ENCODE measurements at places on chromosomes 3 and 15. TPM values are rescaled to one million over a fixed set of nuclear protein-coding genes. Genes with fewer than 3 reads are reported as not detected.

The OIP5 gene
- 15.0 TPM for total RNA-seq

The SH2D7 gene
- total RNA-seq, result not detected

The CDHR4 gene
- total RNA-seq, result 0.44 TPM

The HYAL1 gene
- total RNA-seq, result 0.44 TPM

The XIRP1 gene
- total RNA-seq, result 0.04 TPM

The CD96 gene
- 0.02 TPM for total RNA-seq

The CFAP92 gene
- not detected for total RNA-seq

The ATP2C1 gene
- 32.3 TPM for total RNA-seq

The GOLGA8R gene
- total RNA-seq, result 0.12 TPM

The HHLA2 gene
- total RNA-seq, result 0.13 TPM

The RAD51 gene
- total RNA-seq, result 22.0 TPM

The RGMA gene
- 0.19 TPM for total RNA-seq

The MRPL47 gene
- total RNA-seq, result 36.9 TPM

The FGF12 gene
- total RNA-seq, result 0.69 TPM

The ABHD17C gene
- total RNA-seq, result 39.1 TPM

The ARPP21 gene
- 0.08 TPM for total RNA-seq

The GASK1A gene
- total RNA-seq, result not detected

The NR1I2 gene
- not detected for total RNA-seq

The CNTN4 gene
- total RNA-seq, result not detected

The KBTBD8 gene
- 0.43 TPM for total RNA-seq

The TM4SF18 gene
- total RNA-seq, result 40.4 TPM

The SLC6A1 gene
- not detected for total RNA-seq

The LTK gene
- total RNA-seq, result 0.06 TPM

The EIF3J gene
- total RNA-seq, result 126 TPM

The CLDN16 gene
- total RNA-seq, result not detected

The TMCO5A gene
- total RNA-seq, result not detected

The ZPLD1 gene
- 0.06 TPM for total RNA-seq

The PLD1 gene
- 10.9 TPM for total RNA-seq

The PLAAT1 gene
- total RNA-seq, result not detected

The ACTR8 gene
- total RNA-seq, result 17.5 TPM

The SPINK8 gene
- total RNA-seq, result not detected

All from A549 treated with CORT108297 at 1 μM for 4 hours (cell line).